CD4-positive, alpha-beta T cell treated with Interleukin-2 at 100 ng/mL for 4 hours (primary cell): ENCODE measurements at places on chromosomes 3 and 15.

- DNase-seq = no peak
Observed at GRCh38 chr15:81133782-81134461, at the start of gene CFAP161. CFAP161 (plus strand) TSS chr15:81134270; CDS start chr15:81134330, 60 bp downstream.

DNA sequence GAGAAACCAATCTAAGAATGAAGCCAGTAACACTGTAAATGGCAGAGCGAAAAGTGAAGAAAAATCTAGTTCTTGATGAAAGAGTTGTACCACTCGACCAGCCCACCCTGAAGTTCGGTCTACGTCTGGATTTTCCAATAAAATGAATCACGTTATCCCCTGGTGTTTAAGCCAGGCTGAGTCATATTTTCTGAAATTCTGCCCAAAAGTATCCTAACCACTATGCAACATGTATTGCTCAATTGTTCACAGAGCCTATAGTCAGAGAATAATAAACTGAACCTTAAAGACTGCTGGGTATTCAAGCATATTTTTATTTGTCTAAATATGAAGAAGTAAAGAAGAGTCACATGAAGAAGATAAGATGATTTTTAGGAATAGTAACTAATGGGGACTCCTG lies 245.7 kb downstream of the FGF12 start:
- DNase-seq = no peak

DNA sequence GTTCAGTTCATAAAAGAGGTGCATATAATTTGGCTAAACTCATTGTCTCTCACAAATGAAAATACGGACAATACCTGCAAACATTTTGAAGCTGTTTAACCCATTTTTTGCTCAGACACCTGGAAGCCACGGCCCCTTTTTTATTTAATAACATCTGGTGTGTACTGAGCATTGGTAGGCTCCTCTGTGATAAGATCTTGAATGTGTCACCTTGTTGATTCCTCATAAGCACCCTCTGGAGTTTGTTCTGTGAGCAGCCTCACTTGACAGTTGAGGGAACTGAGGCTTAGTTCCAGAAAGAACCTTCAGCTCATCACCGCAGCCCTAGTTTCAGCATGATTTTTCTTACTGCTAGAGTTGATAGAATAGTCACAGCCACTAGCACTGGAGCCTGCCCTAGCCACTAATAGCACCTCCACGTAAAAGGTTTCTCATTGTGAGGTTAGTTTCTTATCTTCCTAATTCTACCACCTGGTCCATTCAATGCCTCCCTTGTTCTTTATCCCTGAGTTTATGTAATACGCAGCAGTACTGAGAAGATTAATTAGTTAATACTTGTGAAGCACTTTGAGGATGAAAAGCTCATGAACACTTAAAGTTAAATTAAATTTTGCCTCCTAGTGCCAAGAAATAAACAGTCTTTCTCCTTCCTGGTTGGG lies 71.9 kb downstream of the ITPR1 start:
- no peak for DNase-seq

DNA sequence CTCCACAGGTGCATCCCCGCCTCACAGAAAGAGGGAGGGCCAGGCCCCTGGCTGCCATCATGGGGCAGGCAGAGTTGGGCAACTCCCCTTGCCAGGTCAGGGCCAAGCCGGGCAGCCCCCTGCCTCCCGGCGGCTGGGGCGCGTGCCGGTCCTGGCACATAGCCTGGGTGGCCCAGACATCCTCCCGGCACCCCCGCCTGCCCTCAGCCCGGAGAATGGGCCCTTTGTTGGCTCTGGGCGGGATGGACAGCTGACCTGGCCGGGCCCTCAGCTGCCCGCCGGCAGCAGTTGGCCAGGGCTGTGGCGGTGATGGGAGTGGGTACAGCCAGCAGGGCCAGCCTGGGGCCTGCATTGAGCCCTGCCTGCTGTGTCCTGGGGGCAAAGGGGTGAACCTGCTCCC lies 16.5 kb downstream of the PLXNA1 start:
- no peak for DNase-seq

DNA sequence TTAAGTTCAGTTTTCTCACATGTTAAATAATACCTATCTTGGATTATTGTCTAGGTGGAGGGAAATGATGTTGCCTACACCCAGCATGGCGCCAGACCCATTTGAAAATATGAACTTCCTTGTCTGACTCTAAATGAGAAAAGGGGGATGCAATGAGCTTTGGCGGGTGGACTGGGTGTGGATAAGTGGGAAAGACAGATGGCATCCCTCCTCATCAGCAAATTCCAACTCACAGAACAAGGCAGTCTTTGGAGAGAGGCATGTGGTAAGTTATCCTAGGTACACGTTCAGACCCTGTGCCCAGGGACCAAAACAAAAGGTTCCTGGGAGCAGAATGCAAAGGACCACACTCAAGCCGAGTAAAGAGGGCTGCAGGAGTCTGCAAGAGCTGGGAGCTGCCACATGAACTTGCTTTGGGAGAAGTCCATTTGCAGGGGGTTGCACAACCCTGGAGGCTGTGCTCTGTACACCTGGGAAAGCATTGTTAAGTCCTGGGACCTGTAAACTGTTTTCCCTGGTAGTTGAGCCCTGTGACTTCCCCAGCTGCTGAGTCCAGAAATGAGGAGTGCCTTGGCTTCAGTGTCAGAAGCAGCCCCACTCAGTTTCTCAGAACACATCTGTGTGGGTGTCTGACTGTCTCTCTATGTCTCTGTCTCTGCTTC lies 102.3 kb upstream of the TPM1 start:
- no peak for DNase-seq

GRCh38 chr3:104133630-104134029 lies 1233.1 kb upstream of the ALCAM start:
- DNase-seq = no peak

- DNase-seq = no peak
Observed at GRCh38 chr3:147431751-147432150, 22.6 kb downstream of the ZIC1 start.

DNA sequence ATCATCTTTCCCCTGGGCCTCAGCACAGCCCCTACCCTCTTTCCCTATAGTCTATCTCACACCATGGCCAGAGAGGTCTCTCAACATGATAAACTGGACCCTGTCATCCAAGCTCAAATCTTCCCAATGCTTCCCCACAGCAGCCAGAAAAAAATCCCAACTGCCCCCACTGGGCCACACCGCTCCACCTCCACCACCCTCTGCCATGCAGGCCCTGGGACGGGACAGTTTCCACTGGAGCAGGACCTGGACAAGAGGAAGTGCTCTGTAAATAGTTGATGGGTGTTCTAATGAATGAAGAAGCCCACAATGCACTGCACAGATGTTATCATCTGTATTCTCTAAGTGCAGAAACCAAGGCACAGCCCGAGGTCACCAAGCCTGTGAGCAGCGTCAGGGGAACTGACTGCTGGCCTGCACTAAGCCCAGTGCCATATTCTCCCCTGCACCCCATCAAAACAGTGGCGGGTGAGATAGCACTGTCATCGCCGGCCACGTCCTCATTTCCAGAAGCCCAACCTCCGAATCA lies 161.1 kb downstream of the NUP210 start:
- no peak for DNase-seq

GRCh38 chr3:66481071-66482017 lies 19.5 kb downstream of the LRIG1 start:
- peak; percentile 35 for DNase-seq

GRCh38 chr3:8966820-8967348 lies 3.6 kb upstream of the RAD18 start:
- DNase-seq = no peak

- DNase-seq = no peak
Observed at GRCh38 chr3:129549006-129549800, 6.2 kb downstream of the H1-8 start.

GRCh38 chr3:161794551-161794950 lies 297.9 kb downstream of the OTOL1 start:
- no peak for DNase-seq

GRCh38 chr15:51884517-51885236 lies 55.2 kb downstream of the TMOD3 start:
- no peak for DNase-seq

GRCh38 chr3:96813820-96814650 lies at the start of gene EPHA6:
EPHA6 (plus strand) TSS chr3:96814594.
- no peak for DNase-seq

DNA sequence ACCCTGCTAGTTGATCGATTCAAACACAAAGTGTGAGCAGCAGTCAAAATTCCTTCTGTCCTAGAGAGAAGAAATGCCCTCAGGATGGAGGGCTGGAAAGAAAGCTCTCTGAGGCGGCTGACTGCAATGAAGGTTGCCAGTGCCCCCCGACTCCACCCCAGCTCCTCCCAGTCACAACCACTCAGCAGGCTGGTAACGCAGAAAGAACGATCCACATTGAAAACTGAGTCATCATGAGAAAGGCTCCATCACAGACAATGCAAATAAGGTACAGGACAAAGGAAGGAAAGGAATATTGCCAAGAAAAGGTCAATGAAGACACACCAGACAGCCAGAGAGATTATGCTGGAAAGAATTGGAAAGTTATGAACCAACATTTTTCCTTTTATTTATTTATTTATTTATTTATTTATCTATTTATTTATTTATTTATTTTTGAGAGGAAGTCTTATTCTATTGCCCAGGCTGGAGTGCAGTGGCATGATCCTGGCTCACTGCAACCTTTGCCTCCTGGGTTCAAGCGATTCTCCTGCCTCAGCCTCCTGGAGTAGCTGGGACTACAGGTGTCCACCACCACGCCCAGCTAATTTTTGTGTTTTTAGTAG lies 17.4 kb upstream of the VGLL4 start:
- no peak for DNase-seq

DNA sequence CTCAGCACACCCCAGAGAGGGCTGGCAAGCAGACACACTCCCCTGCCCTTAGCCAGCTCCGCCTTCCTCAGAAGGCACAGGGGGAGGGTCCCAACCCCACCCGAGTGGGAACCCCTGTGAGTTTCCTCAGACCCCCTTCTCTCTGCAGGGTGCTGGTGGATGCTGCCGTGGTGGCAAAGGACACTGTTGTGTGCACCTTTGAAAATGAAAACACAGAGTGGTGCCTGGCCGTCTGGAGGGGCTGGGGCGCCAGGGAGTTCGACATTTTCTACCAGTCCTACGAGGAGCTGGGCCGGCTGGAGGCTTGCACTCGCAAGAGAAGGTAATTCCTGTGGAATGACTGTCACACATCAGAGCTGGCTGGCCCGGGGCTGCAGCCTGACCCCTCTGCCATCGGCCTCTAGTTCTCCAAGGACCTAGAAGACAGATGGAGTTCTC lies 149.4 kb downstream of the LRRK1 start:
- DNase-seq = no peak

GRCh38 chr3:179299999-179300613 lies 22.7 kb upstream of the ZNF639 start:
- no peak for DNase-seq

- DNase-seq = no peak
Observed at GRCh38 chr3:32226875-32227500, 11.5 kb upstream of the CMTM8 start.

GRCh38 chr3:121722411-121722810 lies 27.1 kb downstream of the GOLGB1 start:
- DNase-seq = no peak

DNA sequence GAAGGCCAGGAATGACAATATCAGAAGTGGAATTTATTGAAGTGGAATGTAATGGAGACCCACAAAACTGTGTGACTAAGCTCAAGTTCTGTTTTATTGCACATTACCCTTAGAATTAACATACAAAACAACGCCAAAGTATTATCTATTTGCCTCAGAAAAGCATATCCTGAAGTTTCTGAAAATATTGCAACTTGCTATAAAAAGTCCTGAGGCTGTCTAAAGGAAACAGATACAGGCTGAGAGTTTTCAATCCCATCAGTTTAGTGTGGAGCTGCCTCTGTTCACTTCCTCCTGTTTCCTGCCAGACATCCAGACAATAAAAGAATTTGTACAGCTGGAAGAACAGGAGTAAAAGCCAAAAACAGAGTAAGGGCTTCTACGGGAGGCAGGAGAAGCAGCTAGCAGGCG lies 108.8 kb downstream of the FBN1 start:
- DNase-seq = no peak

GRCh38 chr3:145967043-145967442 lies 193.9 kb downstream of the PLOD2 start:
- DNase-seq = no peak

DNA sequence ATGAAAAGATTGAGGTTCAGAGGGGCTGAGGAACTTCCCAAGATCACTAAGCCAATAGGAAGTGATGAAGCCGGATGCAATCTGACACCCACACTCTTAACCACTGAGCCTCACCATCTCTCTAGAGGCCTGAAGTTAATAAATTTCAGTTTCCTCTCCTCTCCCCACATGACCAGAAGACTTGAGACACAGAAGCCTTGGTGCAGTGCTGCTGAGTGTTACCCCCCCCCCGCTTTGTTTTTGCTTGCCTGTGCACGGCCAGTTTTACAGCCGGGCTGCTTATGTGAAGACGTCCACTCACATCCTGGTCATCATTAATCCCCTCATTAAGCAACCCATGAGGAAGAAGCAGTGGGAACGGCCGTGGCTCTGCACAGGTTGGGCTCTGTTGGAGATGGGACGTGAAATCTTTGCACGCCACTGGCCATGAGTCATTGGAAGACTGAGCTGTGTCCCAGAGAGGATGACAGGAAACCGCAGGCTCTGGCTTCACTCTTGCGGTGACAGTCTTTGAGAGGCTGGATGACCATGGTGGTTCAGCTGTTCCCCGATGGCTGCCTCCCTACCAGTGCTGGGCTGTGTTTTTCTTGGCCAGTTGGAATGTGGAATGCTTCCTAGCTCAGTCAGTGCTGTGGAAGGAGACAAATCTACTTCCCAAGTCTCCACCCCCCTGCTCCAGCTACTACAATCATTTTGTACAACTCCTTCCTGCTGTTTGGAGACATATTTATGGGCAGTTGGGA lies 232.6 kb upstream of the LRTM1 start:
- no peak for DNase-seq

GRCh38 chr3:40871394-40871793 lies 327.9 kb upstream of the CTNNB1 start:
- DNase-seq = no peak

DNA sequence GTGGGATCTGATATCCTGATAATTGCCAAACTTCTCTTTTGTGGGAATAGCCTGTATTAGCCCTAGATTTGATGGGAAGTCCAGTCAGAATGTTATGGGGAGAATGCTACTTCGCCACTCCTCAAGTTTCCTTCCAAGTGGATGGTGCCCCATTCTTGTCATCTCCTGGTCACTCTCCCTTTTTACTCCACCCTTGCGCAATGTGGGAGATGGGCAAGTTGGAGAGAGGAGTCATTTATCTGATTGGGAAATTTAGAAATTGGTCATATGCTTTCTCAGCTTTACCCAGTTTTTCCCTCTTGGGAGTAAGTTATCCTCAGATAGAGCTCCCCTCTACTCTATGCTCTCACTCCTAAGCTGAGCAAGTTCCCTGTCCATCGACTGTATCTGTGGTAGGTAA lies 14.4 kb downstream of the FANCD2OS start:
- DNase-seq = no peak

- no peak for DNase-seq
Observed at GRCh38 chr3:78634316-78634715, 1133.5 kb downstream of the ROBO1 start.

- no peak for DNase-seq
Observed at GRCh38 chr15:74461847-74462511, 1.0 kb upstream of the UBL7 start.

- peak; percentile 91 for DNase-seq
Observed at GRCh38 chr3:25648107-25648535, 16.6 kb downstream of the TOP2B start.

- DNase-seq = no peak
Observed at GRCh38 chr3:97825101-97825500, 3.3 kb downstream of the CRYBG3 start.
